ENCODE measurements at places on chromosomes 5 and 9.

- no peak for DNase-seq
Observed at GRCh38 chr9:133294257-133294656, 19.3 kb upstream of the ABO start.

DNA sequence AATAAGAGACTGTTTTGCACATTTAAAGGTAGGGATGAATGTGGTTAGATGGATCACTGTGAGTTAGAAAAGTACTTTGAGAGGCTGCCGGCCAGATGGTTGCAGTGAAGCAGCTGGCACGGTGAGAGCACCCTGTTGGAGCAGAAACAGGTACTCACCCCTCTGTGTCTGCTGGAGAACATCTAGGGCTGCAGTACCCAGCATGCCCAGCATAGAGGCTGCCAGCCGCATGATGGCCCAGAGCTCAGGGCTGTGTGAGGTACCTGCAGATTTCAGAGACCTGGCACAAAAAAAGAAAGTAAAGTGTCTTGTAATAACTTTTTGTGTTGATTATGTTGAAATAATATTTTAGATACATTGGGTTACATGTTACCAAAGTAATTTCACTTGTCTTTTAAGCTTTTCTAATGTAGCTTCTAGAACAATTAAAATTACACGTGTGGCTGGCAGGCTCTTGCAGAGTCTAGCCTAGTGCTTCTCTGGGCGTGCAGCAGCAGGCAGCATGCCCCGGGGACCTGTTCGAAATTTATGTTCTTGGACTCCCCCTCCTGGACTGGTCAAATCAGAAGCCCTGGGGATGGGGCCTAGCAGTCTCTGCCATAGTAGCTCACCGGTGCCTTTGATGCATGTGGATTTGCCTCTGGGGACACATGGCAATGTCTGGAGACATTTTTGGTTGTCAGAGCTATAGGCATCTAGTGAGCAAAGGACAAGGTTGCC, 11.1 kb downstream of the WDR5 start:
- no peak for DNase-seq

GRCh38 chr9:106980551-106981101, 117.7 kb downstream of the ZNF462 start:
- DNase-seq: no peak

DNA sequence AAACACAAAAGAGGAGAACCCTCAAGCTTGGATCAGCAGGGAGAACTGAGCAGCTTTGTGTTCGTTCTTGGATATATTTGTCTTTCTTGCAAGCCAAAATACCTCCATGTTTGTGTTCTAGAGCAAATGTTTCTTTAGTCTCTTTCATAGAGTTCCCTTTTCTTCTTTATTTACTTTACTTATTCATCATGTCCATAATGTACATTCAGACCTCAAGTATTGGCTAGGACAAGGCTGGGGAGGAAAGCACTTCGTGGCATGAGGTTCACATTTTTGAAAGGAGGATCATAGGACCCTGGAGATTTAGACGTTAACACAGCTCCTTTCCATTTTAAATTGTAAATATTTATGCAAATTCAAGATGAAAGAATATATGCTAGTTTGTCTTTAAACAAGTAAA, 590.2 kb upstream of the MEF2C start:
- DNase-seq: no peak

GRCh38 chr5:17090839-17091238, 126.6 kb upstream of the BASP1 start:
- no peak for DNase-seq
